ENCODE measurements at places on chromosomes 1 and 21. TPM values are rescaled to one million over a fixed set of nuclear protein-coding genes. Genes with fewer than 3 reads are reported as not detected.

IVL gene
- total RNA-seq: not detected

CHD5 gene
- total RNA-seq: 0.38 TPM

ETV3L gene
- total RNA-seq: not detected

RHEX gene
- total RNA-seq: 10.0 TPM

Data from OCI-LY7 (cell line).